NCI-H187 treated with DMSO at 0.1 percent for 48 hours (cell line): ENCODE measurements at places on chromosomes 5 and 9.

DNA sequence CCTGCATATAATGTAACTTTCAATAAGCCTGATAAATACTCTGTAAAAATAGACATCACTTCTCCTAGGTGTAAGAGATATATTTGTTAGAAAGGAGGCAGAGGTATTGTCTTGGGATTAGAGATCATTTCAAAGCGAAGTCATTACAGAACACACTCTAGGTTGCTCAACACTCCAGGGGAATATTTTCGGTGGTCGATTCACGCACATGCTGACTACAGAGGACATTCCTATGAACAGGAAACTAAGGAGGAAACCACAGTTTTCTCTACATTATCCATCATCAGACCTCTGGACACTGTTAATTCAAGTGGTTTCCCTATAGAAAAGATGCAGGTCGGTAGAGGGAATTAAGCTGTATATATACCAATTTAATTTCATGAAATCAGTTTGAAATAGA, 370.0 kb downstream of the NDUFS4 start:
- no peak for DNase-seq

- DNase-seq, result no peak
Observed at GRCh38 chr5:18483451-18483850, 849.2 kb downstream of the TAF11L14 start.

DNA sequence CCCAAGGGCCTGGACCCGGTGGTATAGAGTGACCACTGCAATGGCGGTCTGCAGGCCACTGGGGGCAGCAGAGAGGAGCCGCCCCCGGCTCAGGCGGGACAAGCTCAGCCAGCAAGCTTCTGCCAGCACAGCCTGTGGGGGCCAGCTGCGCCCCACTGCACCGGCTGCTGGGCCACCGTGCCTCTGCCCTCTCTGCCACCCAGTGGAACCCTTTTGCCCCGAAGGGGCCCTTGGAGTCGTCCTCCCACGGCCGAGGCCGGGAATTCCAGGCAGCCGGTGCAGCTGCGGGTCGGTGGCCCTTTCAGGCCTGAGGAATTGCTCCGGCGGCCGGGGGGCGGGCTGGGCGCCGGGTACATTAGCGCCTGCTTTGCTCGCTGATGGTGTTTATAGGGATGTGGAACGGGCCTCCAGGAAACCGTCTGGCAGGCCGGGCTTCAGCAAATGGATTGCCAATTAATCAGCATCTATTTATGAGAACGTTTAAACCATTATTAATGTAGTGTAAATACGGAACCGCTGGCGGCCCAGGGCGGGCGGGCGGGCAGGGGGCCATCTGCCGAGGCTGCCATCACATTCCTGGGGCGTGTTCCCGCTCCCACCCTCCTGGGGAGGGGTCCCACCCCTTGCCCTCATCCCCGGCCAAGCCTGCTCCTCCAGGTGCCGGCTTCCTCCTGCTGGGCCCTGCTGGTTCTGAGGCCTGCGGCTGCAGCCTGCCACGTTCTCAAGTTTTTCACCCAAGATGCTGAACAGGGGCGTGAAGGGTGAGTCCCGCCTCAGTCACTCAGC, 127.4 kb downstream of the BARX1 start:
- no peak for DNase-seq

- no peak for DNase-seq
Observed at GRCh38 chr5:178221282-178221681, 11.3 kb downstream of the PHYKPL start.

DNA sequence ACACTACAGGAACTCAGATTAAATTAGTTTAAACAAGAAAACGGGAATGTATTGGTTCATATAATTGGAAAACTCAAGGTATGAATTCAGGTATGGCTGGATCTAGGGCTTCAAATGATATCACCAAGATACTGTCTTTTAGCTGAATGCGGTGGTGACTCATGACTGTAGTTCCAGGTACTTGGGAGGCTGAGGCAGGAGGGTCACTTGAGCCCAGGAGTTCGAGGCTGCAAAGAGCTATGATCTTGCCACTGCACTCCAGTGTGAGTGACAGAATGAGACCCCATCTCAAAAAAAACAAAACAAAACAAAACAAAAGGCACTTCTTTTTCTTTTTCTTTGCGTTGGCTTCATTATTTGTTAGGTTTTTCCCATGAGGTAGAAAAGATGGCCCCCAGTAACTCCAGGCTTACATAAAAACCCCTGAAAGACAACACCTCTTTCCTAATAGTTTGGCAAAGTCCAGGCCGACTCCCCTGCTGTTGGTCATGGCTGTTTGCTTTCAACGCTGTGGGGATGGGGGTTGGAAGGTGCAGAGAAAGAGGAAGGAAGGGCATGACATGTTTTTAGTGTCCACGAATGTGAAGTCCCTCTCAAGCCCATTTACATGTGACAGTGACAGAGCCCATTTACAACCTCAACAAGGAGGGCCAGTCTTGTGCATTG, 39.8 kb upstream of the CRB2 start:
- DNase-seq, result no peak

DNA sequence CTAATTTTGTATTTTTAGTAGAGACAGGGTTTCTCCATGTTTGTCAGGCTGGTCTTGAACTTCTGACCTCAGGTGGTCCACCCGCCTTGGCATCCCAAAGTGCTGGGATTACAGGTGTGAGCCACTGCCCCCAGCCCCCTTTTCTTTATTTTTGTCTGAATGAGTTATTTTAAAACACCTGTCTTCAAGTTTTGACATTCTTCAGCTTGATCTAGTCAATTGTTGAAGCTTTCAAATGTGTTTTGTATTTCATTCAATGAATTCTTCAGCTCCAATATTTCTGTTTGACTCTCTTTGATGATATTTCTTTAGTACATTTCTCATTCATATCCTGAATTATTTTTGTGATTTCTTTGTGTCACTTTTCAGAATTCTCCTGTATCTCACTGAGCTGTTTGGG, 486.2 kb downstream of the DMAC1 start:
- DNase-seq, result no peak

DNA sequence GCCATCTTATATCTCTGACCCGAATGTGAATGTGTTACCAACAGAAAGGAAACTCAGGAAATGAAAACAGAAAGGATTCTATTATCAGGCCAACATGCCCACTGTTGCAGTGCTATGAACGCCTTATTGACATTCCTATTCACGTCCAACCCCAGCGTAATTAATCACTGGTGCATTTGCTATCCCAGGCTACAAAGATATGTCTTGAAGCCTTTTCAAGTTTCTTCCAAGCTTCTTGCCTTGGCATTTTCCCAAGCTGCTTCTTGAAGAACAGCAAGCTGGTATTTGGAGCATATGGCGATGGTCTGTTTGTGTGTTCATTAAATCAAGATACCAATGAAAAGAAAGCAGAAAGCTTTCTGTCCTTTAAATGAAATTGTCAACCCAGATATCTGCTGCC, 579.2 kb upstream of the ZNF462 start:
- DNase-seq, result no peak

DNA sequence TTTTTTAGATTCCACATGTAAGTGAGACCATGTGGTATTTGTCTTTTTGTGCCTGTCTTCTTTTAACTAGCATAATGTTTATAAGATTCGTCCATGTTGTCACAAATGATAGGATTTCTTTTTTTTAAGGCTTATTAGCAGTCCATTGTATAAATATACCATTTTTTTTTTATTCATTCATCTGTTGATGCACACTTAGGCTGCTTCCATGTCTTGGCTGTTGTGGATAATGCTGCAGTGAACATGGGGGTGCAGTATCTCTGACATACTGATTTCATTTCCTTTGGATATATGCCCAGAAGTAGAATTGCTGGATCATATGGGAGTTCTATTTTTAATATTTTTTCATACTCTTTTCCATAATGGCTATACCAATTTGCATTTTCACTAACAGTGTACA, 48.7 kb downstream of the KIAA1958 start:
- DNase-seq, result no peak

GRCh38 chr5:65796751-65797316, 74.8 kb downstream of the NLN start:
- DNase-seq, result no peak

DNA sequence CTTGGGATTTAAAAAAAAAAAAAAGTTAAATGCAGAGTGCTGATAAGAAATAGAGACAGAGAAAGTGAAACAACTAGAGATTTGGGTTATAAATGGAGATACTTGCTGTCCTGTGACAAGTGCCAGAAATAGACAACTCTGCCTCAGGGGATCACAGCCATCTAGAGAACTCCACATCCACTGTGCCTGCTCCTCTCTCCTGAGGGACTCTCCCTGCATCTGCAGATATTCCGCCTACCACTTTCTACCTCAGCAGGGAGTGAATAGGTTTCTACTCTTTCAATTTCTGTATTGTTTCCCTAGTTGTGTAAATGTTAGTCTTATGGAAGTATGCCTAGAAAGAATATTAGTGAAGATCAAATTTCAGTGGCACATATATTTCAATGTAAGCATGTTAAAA, 307.2 kb downstream of the HTR1A start:
- DNase-seq, result no peak

- DNase-seq, result peak; percentile 6
Observed at GRCh38 chr5:74173241-74173640, 467.3 kb downstream of the ENC1 start.

- no peak for DNase-seq
Observed at GRCh38 chr5:134515801-134516200, 9.7 kb upstream of the JADE2 start.

- no peak for DNase-seq
Observed at GRCh38 chr5:19488786-19489185, 499.2 kb downstream of the CDH18 start.

DNA sequence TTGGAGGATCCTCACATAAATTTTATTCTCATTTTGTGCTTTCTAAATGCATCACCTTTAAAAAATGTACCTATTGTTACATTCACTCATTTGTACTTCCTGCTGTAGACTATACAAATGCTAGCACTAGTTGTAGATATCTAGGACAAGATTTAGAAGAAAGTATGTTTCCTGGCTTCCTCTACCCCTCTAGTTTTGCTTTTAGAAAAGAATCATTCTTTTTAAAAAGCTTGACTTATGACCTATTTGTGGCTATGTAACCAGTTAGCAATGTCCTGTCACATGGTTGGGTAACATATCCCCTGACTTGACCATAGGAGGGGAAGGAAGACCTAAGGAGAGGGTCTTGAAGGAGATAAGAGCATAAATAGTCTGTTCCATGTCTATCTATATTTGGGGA, 13.3 kb downstream of the CAMK4 start:
- DNase-seq, result no peak

DNA sequence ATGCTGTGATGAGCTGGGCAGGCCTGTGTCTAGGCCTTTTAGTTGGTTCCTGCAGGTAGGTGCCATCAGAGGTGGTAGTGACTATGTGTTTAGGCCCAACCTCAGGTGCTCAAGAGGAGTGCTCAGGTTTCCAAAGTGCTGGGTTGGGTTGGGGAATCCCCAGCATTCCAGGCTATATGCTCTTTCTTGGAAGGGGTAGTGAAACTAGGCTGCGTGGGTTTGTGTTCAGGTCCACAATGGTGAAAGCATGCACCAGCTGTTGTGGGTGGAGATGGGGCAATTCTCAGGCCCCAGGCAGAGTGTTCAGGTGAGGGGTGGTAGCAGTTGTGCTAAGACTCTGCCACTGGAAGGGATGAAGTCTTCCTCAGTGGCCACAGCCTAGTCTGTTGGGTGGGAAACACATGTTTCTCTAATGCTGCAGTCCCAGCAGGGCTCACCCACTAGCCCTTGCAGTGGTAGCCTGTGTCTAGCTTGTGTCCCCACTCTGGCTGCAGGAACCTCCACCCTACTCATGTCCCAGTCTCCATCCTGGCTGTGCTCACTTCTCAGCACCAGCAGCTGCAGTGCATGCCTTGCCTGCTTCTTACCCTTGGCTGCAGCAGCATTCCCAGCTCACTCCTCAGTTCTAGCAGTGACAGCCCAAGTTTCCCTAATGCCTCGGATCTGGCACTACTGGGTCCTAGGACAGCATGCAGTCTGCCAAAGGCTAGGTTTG, 78.9 kb downstream of the FAM170A start:
- no peak for DNase-seq

DNA sequence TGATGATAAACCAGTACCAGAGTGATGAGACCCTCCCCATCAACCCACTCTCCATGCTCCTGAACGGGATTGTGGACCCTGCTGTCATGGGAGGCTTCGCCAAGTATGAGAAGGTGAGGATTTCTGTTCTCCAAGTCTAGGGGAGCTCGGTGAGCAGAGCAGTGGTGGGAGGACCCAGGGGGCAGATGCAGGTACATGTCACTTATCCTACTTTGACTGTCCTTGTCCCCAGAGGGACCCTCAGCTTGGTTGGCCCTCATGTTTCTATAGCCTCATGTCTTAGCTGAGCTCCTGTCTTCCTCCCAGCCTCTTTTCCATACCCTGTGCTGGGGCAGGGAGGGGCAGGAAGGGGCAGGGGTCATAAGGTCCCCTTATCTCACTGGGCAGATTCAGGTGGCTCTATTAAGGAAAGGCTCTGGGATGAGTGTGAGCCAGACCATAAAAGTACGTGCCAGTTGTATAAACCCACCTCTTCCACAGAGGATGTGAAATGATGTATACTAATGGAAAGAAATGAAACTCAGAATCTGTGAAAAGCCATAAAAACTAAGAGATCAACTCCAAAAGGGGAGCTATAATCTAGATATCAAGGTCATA, 38.0 kb upstream of the FOXI1 start:
- no peak for DNase-seq

- no peak for DNase-seq
Observed at GRCh38 chr5:105238561-105238960, 1676.0 kb upstream of the NUDT12 start.

DNA sequence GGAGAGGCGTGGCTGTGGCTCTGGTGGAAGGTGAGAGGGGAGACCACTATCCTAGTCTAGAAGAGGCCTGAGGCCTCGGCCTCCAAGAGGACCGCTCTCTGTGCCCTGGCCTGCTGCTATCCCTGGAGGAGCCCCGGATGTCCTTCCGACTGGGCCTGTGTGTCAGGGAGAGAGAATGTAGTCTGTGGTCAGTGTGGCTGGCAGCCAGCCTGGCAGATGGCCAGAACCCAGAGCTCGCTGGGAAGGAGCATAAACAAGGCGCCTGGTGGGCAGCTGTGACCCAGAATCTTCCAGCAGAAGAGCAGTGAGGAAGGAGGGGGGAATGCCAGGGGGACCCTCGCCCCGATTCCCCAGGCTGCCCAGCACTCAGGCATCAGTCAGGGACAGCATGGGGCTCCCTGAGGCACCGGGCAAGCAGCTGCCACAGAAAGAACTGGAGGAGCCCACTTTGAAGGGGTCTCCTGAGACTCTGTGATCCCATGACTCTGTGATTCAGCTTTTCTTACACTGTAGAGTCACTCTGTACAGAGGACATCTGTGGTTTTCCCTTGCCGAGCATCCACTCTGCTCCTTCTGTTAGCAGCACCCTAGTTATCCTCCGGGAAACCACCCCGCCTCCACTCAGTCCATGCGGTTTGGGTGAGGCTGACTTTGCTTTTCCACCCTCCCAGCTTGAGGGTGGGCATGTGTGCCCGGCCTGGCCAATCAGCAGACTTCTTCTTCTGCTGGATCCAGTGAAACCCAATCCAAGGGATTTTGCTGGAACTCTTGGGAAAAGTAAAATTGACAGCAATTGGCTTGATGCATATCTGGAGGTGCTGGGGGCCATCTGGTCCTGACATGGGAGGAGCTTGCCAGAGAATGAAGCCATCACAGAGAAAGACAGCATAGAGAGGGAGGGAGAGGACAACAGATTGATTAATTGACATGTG, 46.2 kb upstream of the PWWP2A start:
- peak; percentile 43 for DNase-seq
